NCI-H69 (cell line): ENCODE measurements at places on chromosomes 16 and 17.

DNA sequence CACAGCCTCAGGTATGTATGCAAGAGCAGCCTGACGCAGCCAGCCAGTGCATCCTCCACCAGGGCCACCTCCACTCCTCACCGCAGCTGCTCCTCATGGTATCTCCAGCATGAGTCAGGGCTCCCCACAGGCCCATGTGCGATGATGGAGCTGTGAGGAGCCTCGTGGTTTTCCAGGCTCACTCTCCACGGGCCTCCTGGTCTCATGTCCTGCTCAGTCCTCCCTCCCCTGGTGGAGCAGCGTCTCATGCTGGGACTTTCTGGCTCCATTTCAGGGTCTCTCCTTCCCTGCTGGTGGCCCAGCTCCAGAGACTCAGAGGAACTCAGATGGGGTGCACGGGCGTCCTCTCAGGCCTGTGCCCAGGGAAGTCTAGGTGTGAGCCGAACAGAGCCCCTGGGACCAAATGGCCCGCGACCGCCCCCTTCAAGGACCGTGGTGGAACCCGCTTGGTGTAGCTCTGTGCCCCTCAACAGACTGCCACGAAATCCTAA is 70.4 kb downstream of the METRNL start:
- DNase-seq = no peak

DNA sequence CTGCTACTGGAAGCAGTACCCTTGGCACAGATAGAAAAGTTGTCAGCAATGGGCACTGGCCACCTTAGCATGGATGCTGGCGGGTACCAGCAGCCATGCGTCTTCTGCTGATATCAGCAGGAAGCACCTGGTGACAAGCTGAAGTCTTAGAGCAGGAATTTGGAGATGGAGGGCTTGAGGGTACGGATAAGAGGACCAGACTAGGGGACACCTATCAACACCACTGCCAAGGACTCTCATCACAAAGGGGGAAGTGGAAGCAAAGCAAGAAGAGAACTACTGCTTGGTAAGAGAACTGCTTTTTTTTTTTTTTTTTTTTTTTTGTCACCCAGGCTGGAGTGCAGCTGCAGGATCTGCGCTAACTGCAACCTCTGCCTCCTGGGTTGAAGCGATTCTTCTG is 35.4 kb upstream of the LYRM9 start:
- DNase-seq = no peak

- no peak for DNase-seq
These were observed 30.9 kb downstream of the PAFAH1B1 start for GRCh38 chr17:2624292-2624731.

DNA sequence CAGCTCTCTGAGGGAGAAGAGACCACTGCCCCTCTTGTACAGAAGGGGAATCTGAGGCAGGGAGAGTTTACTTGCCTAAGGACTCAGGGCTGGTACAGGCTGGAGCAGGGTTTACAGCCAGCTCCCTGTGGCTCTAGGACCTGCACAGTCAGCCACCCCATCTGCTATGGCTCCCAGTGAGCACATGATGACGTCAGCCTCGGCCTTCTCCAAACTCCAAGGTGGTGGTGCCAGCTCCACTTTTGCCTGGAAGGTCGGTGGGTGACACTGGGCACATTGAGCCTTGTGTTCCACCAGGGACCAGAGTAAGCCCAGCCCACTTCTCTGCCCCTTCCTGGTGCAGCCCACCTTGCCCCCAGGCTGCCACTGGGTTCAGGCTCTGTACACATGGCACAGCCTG is 202.2 kb downstream of the ENGASE start:
- DNase-seq = peak; percentile 14

DNA sequence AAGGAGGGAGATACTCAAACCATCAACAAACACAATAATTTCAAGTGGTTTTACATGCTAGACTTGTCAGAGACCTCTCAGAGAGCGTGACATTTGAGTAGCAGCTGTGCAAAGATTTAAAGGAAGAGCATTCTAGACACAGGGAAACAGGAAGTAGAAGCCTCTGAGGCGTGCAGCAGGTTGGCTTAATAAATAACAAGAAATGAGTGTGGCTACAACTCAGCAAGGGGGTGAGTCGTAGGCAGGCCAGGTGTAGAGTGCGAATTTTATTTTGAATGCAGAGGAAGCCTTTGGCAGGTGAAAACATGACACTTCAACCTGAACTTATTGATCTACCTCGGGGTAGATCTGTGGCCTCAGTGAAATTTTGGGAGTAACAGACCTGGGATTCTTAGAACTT is 73.2 kb upstream of the MRTFB start:
- peak; percentile 56 for DNase-seq

DNA sequence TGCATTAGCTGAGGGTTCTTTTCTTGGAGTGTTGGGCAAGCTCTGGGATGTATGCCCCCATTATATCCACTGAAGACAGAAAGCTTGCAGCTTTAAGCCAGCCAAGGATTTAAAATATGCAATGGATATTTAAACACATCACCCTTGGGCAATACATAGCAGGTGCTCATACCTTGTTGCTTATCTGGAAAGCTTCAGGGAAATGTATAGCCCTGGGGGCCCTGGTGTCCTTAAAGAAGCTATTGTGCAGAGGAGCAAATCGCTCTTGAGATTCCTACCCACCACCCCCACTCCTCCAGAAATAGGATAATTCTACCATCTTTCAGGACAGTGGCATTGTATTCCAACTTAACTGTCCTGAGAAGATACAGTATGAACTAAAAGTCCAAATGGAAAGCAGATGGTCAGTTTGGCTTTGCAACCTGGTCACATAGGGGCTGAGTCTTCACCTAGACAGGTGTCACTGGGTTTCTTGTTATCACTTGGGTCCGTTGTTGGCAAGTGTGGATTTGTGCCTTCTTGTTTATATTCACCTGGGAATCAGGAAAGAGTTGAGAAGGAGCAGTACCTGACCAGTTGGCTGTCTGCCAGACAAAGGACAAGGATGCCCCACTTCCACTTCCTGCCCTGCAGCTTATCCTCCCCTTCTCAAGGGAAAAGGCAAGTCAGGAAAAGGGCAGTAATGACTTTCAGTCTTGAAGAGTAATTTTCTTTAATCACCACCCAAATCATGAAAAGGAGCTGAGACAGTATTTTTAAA is 3.4 kb downstream of the ANKRD40CL start:
- DNase-seq = peak; percentile 85

DNA sequence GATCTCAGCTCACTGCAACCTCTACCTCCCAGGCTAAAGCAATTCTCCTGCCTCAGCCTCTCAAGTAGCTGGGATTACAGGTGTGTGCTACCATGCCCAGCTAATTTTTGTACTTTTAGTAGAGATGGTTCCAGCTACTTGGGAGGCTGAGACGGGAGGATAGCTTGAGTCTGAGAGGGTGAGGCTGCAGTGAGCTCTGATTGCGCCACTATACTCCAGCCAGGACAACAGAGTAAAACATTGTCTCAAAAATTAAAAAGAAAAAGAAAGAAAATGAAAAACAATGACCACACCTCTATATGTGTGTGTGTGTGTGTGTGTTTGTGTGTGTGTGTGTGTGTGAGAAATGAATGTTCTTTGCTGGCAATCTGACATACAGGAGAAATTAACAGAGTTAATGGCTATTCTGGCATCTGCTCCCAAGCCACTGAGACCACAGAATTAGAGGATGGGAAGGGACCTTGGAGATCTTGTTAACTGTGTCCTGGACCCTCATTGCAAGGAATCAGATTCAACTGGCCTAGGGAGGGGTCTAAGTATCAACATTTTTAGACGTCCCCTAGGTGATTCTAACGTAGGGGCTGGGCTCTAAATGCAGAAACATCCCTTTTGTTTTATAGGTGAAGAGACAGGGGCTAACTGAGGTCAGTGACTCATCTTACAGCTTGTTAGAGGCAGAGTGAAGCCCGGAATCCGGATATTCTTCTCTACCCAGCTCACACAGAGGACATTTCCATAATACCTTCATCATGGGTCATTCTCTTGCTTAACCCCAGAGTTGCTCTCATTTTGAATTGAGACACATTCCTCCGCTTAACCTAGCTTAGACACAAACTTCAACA is 16.4 kb upstream of the MARCHF10 start:
- no peak for DNase-seq

DNA sequence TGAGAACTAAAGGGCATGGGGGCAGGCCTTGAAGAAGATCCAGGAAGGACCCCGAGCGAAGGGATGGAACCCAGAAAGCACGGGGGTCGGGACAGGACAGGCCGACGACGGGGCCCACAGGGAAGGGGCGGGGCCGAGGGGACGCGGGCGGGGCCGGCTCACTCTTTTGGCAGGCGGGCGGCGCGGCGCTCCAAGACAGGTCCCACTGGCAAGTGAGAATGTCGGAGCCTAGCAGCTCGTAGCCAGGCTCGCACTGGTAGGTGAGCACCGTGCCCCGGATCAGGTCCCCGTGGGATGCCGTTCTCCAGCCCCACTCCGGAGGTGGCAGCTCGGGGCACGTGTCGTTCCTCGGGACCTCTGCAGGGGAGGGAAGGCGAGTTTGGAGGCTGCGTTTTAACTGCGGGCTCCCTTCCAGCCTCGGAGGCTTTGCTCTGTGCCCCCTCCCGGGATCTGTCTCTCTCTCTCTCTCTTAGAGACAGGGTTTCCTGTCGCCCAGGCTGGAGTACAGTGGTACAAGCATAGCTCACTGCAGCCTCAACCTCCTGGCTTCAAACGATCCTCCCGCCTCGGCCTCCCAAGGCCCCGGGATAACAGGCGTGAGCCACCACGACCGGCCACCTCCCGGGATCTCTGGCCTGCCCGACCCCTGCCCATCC is 13.7 kb upstream of the CDIPT start:
- no peak for DNase-seq

- DNase-seq = peak; percentile 25
These were observed at the start of gene TMEM95 for GRCh38 chr17:7355053-7355452. Gene TMEM95, plus strand, starts transcription at chr17:7355156. Its CDS starts 49 bp downstream, at chr17:7355205.

- DNase-seq = no peak
These were observed 75.9 kb downstream of the CDH11 start for GRCh38 chr16:65045961-65046360.

DNA sequence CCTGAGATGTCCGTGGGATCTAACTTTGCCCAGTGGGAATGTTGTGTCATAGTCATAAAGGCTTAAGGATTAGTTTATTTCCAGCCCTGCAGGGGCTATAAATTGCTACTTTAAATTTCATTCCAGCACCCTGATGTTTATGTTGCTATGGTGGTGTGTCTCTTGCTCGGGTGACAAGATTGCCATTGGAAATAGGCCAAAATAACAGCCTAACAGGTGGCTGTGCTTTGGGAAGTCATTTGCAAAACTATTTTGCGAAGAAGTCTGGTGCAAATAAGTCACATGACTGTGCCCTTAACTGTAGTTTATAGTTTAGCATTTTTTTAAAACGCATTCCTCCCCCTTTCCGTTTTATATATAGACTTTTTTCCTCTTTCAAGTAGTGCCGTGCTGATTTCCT is 23.1 kb downstream of the PITPNC1 start:
- DNase-seq = peak; percentile 59

GRCh38 chr16:8346294-8346693 is 244.0 kb downstream of the TMEM114 start:
- no peak for DNase-seq

DNA sequence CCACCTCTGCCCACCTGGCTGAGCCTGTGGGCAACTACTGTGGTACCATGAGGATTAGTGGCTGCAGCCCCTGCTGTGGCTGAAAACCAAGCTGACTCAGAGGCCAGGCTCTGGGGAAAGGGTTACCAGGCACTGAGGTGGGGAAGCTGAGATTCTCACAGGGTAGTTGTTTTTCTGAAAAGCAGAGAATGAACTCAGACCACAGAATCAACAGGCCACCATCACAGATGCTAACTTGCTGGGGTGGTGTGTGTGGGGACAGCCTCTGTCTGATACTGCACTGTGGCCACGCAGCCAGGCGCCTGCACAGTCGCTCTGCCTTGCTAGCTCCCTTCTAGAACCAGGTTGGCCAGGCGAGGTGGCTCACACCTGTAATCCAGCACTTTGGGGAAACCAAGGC is 28.8 kb downstream of the NPLOC4 start:
- DNase-seq = no peak

- peak; percentile 3 for DNase-seq
These were observed 53.5 kb downstream of the STX8 start for GRCh38 chr17:9522074-9522473.

GRCh38 chr17:78725448-78726021 is 56.5 kb downstream of the CYTH1 start:
- DNase-seq = no peak

GRCh38 chr17:34378664-34379101 is 15.7 kb upstream of the CCL1 start:
- DNase-seq = no peak

- DNase-seq = no peak
These were observed 1.8 kb downstream of the DCTPP1 start for GRCh38 chr16:30428055-30428454.

DNA sequence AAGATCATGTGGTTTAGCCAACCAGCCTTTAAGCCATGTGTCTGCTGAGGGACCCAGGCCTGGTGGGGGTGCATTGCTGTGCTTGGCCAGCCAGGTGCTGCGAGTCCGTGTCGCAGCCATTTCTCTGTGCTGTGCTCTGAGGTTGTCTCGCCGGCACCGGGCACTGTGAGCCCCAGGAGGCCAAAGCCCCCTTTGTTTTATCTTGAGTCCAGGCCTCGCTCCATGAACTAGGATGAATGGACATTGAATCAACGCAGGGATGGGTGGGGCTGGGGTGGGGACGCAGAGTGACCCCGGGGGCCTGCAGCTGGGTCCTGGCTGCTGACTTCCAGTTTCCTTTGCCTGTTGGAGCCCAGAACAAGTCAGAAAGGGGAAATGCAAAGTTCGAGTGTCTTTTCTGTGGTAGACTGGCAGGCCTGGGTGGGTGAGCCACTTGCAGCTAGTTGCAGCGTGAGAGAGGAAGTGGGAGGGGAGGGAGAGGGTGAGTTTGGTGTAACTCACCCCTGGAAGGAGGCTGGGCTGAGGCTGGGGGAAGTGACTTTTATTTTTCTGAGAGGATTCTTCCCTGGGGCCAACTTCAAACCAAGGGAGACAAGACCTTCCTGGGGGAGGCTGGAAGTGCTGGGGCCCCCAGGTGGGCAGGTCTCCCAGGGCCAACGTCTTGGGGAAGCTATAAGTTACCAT is 324.7 kb downstream of the SEC14L1 start:
- no peak for DNase-seq

- DNase-seq = no peak
These were observed 4.9 kb downstream of the HROB start for GRCh38 chr17:44146375-44147346.

DNA sequence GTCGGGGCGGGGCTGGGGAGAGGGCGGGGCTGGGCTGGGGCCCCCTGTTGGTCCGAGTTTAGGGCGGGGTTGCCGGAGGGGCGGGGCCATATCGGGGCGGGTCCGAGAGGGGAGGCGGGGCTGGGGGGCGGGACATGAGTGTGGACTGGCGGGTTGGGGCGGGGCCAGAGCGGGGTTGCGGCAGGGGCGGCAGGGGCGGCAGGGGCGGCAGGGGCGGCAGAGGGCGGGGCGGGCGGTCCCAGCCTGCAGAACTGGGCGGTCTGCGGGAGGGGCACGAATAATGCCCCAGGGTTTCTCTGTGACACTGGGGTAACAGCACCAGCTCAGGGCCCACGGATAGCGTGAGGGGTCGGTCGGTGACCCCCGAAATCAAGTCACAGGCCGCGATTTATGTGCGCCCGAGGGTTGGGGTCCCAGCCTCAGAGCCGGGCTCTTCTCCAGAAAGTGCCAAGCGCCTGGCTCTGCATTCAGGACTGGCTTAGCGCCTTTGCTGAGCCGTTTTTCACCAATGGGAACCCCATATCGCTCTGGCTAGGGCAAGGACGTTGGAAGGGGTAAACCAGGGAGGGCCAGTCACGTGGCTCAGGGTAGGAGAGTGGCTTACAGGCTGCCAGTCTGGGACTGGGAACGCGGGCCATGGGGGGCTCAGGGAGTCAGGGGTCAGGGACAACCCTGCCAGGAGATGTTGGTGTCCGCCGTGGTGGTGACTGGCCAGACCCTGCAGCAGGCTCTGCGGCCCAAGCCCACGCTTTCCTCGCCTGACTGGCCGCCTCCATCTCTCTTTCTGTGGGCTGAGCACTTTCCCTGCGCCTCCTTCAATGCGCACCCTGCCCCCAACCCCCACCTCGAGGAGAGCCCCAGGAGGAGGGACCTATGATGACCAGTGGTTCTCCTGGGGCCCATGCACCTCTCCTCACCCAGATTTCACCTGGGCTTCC is 1.2 kb upstream of the METTL26 start:
- peak; percentile 68 for DNase-seq
